ENCODE measurements at places on chromosomes 12 and 14.

DNA sequence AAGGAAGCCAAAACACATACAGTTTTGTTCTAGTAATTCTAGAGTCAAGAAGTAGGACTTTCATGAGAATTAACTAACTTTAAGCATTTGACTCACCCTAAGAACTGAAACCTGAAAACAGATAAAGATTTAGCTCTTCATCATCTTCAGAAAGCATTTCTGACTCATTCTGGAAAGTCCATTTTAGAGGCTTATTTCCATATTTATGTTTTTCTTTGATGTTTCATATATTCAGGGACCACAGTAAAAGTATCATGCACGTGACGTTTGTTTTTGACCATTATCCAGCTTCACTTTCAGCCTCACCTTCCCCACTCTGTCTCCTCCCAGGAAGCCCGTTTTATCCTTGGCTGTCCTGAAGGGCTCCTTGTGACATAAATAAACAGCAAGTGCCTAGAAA lies 79.2 kb downstream of the MDGA2 start:
- DNase-seq, result no peak

DNA sequence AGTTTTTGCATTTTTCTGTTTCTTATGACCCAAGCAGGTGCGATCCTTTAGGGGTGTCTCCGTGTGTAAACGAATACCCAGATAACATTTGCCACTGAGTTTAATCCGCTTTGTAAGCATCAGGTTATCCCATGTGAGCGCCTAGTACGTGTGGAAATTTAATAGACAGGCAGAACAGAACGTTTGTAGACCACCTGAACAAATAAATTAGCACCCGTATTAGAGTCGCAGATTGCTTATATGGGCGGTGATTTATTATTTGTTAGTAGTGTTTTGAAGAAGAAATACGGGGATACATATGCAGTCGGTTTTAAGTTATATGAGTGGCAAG lies 325 bp downstream of the C12orf60 start:
- no peak for DNase-seq

- no peak for DNase-seq
Measured at GRCh38 chr14:90523961-90524875, 127.4 kb downstream of the CALM1 start.

DNA sequence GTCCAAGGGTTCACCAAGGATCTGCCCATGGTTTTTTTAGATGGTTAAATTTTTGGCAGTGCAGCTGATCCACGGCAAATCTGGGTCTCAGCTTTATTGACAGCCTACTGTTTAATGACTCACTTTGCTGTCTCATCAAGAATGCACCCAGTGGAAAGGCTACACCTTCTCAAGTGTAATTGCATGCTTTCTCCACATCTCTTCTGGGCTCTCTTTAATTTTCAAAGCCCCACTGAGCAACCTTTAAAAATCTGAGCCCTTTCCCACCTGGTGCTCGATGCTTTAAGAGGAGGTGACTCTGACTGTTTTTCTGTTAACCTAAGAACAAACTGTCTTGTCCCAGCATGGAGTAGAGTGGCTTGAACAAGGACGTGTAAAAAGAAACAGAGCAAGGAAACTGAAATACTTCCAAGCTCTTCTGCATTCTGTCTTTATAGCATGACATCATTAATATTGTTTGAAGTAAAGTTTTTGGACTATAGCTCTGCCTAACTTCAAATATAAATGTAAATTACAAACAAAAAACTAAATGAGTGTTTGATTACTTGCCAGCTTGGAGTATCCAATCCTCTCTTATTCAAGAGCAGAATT lies 214.2 kb upstream of the KRR1 start:
- no peak for DNase-seq

DNA sequence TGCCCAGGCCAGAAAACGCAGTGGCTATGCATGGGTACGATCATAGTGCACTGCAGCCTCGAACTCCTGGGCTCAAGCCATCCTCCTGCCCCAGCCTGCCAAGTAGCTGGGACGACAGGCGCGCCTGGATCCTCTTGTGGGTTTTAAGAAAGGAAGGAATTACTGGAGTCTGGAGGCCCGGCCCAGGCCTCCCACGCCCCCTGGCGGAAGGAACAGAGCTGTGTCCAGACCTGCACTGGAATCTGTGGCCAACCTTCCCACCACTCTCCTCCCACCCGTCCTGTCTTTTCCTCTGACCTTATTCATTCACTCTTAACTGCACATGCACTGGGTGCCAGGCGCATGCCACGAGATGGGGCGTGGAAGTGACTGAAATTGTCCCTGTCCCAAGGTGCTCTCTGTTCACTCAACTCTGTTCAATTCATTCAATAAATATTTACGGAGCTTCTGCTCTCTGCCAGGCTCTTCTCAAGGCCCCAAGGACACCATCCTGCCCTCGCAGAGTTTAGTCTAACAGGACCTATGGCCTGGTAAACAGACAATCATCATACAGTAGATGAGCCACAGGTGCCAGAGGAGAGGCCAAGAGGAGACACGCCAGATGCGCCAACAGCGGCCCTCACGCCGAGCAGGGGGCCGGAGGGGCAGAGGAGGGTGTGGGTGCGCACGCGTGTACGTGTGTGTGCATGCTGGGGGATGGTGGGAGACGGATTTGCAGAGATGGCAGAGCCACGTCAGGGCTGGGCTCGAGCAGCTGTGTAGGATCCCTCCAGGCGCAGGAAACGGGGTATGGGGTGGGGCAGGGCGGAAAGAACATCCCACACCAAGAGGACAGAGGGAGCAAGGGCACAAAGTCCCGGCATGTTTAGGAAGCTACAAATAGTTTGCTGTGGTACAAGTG lies 13.7 kb upstream of the TMEM106C start:
- DNase-seq, result no peak

DNA sequence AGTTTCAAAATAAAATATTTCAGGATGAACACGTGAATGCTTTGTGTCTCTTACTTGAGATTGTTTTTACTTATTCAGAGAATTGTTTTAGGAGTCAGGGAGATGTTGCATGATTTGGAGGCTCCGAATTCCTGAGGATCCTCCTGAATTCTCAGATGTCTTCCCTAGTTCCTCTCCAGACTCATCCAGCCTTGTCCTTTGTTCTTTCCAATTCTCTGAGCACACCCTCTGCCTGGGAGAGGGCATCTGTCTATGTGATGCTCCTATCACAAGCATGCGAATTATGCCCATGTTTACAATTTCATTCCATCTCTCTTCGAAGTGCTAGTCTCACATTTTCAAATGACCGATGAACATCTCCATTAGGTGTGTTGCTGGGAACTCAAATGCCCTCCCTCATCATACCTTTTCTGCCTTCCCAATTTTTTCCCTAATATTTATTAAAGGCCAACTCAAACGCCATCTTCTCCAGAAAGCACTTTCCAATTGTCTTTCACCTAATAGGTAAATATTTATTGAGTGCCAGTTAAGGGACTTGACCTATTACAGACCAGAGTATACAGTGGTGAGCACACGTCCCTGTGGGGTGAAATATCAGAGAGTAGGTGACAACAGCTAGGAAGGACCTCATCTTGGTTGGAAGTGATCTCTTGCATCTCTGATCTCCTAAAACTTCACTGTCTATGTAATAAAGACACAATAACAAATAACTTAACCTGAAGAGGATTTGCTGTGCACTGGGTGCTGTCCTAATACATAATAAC lies 64.4 kb downstream of the ARF6 start:
- no peak for DNase-seq

Measured in vagina (tissue), 2 donors.